Urothelium cell line (cell line): ENCODE measurements at places on chromosomes 11 and 22.
A peak's percentile ranks its signal among the peaks of the same experiment; 100 is the strongest.

DNA sequence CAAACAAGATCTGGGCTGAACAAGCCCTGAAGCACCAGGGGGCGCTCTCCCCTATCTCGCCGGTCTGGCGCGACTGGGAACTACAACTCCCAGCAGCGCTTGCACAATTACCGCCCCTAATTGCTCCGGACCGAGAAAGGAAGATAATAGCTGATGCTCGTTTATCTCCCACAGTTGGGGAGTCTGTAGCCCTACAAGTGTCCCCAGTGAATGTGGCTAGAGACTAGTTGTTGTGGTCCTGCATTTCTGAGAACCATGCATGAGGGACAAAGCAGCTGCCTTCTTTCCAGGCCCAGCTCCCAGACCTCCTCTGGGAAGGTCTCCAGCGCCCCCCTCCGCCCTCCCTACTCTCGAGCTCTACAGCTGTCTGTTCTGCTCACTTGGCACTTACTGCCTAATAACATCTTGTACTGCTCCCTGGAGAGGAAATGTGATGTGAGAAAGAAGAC is 34.4 kb downstream of the NRXN2 start:
- DNase-seq = peak; percentile 91

DNA sequence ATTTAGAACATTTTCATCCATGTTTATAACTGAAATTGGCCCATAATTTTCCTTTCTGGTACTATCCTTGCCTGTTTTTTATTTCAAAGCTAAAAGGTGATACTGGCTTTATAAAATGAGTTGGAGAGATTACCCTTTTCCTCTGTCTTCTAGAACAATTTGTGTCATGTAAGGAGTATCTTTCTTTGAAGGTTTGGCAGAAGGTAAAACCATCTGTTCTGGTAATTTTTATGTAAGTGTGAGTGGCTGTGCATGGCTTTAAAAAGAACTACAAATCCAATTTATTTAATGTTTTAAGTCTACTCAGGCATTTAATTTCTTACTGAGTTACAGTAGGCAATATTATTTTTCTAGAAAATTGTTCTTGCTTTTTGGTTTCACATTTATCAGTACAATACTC is 7.7 kb upstream of the MRGPRD start:
- no peak for DNase-seq

GRCh38 chr11:113363406-113363805 is 24.2 kb upstream of the ANKK1 start:
- DNase-seq = no peak

DNA sequence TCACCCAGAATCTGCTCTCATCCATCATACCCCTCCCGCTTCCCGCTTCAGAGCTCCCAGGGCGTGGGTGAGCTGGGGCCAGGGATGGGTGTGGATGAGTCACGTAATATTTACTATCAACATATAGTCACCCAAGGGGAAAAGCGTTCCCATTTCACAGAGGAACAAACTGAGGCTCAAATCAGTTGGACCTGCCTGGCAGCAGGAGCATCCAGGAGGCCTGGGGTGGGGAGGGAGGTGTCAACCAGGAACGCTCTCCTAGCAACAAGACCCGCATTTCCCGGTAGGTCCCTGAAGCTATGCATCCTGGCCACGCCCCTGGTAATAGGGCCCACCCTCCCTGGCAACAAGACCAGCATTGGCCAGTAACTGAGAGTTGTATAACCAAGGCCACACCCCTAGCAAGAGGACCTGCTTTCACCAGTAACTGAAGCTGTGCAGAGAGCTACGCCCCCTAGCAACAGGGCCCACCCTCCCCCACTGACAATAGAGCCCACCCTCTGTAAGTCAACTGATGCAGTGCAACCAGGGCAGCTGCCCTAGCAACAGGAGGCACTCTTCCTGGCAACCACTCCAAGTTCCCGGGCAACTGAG is 32.7 kb upstream of the TXNRD2 start:
- DNase-seq = peak; percentile 42

DNA sequence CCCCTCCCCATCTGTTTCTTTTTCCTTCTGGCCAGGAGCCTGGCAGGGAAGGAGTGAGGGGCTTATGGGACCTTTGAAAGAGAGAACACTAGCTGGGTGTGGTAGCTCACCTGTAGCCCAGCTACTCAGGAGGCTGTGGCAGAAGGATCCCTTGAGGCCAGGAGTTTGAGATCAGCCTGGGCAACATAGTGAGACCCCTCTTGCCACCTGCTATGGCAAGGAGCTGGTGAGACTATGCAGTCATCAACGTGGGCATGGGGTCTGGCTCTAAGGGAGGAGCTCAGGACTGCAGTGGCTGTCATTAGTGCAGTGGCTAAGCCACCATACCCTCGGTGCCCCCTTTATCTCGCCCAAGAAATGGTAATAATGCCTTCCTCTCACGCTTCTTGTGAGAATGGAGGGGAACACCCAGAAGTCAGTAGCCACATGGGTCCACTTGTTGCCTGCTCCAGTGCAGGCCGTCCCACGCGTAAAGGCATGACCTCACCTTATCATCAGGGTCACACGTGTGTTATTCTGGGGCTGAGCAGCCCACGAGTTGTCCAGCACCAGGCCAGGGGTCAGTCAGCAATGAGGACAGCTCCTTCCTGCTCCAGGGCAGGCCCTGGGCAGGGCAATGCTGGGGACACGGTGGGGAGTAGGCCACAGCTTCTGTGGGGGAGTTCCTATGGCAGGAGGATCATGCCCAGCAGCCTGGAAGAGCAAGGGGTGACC is 27.7 kb upstream of the TEF start:
- no peak for DNase-seq

DNA sequence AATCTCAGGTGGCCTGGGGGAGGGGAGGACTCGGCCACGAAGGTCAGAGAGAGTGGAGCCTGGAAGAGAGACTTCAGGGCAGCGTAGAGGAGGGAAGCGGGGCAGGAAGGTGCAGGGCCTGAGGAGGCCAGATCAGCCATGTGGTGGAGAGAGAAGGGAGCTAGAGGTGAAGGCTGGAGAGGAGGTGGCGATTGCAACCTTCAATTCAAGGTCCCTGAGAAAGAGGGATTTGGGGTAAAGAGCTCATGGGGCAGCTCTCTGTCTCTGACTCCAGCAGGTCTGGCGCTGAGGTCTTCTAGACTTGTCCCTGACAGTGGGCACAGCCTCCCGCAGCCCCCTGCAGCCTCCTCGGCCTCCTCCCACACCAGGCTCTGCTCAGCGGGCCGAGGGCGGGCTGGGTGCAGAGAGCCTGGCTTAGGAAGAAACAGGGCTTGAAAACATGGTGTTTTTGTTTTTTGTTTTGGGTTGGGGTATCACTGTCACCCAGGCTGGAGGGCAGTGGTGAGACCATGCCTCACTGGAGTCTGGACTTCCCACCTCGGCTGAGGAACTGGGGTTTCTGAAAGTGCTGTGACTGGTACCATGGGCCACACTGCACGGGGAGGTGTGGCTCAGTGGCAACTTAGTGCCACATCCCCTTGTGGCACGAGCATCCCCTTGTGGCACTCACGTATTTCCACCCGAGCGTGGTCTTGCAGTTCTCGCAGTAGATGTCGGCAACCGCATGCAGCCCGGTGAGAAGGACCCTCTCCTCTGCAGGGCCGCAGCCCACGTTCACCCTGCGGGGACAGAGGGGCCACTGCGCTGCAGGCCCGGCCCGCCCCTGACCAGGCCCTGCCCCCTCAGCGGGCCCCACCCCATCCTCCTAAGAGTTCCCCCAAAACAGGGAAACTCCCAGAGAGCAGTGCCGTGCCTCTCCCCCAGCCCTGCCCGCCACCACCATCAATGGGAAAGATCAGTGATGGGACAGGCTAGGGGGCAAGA is 32.6 kb downstream of the YPEL1 start:
- no peak for DNase-seq

DNA sequence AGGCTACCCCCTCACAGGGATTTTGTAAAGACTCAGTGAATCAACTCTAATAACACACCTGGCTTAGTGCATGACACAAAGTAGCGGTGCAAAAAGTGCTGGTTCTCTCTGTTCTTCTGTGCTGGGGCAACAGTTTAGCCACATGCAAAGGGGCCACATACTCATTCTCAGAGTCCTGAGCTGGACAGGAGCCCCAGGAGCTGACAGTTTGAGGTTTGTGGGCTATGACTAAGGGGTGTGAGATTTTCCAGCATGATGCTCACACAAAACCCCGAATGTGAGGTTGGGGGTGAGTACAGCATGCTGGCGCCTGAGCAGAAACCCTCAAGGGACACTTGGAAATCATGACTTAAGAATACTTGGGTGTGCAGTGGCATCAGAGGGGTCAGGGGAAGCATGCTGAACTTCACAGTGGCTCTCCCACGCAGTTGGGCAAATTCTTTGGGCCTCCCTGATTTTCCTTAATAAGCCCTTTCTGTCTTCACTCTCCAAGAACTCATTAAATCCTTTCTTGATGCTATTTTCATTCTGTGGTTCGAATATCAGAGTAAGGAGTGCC is 31.0 kb downstream of the TMPRSS5 start:
- DNase-seq = peak; percentile 86

DNA sequence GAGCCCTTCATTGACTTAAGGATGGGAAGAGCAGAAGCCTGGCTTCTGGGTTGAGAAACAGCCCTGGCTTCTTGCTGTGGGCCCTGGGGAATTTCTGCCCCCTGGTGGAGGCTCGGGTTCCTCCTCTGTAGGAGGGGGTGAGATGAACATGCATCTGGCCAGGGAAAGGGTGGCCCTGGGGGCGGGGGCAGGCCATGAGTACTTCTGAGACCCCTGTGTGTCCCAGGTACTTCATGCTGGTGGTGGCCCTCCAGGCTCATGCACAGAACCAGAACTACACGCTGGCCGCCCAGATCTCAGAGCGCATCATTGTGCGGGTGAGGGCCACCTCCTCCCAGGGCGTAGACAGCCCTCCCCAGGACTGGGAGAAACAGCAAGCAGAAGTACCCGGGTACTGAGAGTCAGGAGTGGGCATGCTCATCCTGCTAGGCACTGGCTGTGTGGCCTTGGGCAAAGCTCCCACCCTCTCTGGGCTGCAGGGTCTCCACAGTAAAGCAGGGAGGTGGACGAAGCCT is 15.8 kb downstream of the TMEM258 start:
- DNase-seq = peak; percentile 68

DNA sequence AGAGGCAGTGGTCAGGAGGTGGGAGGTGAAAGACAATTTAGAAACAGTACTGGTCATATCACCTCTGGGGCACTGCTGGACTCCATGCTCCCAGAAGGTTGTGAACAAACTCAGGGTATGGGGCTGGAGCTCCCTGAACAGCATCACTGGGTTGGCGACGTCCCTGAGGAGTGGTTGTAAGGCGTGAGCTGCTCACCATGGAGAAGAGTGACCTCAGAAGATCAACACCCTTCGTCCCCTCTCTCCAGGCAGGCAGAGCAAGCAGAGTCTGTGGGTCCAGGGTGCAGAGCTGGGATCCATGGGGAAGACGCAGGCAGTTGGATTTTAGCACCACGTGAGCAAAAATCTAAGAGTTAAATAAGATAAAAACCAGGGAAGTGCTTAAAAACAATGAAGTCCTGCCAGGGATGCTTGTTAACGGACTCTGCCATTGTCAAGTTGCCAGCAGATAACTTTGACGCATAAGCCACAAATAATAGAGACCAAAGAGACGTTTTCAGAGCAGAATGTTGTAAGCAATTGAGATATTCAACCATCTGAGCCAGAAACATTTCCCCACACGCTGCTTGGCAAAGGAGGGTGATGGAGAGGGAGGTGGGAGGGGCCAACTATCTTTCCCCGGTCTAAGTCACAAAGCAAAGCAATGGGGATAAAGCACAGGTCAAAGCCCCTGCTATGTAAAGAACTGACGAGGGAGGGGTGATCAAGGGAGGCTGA is 13.6 kb downstream of the PNPLA5 start:
- no peak for DNase-seq

DNA sequence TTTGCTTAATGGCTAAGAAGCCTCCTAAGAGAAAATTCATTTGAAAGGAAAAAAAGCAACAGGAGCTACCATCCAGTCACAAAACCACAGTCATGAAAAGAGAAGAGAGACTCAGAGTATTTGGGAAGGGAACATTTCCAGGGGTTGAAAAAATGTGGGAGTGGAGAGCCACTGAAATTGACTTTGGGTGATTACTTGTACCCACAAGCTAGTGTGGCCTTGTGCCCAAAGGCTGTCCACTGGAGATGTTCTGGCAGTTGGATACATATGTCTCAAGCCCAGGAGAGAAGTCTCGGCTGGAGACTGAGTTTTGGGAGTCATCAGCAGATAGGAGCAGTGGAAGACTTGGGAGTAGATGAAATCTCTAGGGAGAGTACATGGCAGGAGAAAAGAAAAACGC is 3.2 kb upstream of the APOA5 start:
- DNase-seq = no peak

DNA sequence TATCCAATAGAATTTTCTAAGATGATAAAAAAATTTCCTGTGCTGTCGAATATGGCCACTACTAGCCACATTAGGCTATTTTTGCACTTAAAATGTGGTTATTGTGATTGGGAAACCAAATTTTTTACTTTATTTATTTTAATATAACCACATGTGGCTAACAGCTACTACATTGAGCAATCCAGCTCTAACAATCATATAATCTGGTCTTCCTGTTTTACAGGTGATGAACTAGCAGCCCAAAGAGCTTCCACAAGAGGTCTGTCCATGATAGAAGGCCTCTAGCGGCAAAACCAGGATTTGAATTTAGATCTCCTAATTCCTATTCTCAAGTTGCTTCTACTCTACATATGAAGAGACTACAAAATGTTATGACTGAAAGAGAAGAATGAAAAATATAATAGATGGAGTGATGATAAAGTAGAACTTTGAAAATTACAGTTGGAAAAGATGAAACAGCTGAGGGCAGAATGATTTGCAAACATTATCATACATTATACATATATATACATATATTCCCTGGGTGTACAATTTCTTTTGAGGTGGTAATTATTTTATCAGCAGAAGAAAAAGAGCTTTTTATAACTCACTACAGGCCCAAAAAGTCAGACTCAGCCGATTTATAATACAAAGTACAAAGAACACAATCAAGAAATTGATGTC is 363.5 kb upstream of the PITPNB start:
- DNase-seq = no peak

DNA sequence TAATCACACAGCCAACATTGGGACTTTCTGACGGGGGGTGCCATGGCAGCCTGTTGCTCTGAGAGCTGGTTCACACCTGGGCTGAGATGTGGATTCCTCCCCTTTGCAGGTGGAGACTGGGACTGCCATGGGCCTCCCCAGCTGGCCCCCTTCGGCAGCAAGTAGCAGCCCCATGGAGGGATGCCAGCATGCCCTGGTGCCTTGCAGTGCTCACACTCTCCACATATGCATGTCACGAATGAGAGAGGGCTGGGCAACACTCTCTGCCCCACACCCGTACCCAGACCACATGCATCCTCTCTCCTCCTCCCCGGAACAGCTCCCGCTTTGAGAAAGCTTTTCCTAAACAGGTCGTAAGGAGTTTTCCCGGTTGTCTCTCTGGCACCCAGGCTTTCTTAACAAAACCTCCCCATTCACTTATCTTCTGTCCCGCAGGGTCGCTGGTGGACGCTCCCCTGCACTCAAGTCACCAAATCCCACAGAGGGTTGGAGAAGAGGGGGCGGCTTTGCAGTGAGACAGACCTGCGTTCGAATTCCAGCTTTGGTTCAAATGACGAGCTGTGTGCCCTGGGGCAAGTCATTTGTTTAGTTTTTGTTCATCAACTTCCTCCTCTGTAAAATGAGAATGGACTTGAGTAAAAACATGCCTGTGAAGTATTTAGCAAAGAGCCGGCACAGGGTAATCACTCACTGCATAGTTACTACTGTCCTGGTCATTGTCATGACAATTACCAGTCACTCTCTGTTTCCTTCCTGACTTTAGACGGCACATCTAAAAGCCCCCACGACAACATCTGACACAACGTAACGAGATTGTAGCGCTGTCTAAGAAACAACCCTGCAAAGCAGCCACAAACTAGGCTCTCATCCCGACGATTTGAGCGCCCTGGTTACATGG is 231.3 kb upstream of the B3GAT1 start:
- no peak for DNase-seq

- no peak for DNase-seq
Measured at GRCh38 chr11:121611242-121611641, 158.5 kb upstream of the SORL1-AS1 start.
